Ovary (tissue), 10 donors: ENCODE measurements at places on chromosomes 1 and 21. TPM values are rescaled to one million over a fixed set of nuclear protein-coding genes. Genes with fewer than 3 reads are reported as not detected.

DNA sequence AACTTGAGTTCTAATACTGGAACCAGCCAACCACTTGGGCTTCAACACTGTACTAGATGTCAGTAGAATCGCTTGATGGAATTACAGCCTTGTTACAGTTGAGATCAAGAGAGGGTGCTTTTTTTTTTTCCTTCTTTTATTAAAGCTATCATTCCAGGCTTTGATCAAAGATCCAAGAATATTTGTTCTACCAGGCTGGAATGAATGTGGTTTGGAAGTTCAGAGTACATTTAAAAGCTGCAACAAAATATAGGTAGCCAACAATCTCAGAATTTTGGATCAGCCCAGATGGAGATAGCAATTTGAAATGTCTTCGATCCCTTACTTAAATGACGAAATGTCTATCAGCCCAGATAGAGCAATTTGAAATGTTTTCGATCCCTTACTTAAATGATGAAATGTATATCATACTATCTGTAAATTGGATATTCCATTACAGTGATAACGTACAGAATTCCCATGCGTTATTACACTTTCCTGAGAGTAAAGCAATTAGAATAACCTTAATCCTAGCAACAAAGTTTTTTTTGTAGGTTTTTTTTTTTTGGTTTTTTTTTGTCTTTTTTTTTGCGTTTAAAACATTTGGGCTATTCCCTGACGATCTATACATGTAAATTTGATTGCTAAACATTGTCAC lies 3.6 kb downstream of the ZNF281 start:
- DNase-seq = no peak

DNA sequence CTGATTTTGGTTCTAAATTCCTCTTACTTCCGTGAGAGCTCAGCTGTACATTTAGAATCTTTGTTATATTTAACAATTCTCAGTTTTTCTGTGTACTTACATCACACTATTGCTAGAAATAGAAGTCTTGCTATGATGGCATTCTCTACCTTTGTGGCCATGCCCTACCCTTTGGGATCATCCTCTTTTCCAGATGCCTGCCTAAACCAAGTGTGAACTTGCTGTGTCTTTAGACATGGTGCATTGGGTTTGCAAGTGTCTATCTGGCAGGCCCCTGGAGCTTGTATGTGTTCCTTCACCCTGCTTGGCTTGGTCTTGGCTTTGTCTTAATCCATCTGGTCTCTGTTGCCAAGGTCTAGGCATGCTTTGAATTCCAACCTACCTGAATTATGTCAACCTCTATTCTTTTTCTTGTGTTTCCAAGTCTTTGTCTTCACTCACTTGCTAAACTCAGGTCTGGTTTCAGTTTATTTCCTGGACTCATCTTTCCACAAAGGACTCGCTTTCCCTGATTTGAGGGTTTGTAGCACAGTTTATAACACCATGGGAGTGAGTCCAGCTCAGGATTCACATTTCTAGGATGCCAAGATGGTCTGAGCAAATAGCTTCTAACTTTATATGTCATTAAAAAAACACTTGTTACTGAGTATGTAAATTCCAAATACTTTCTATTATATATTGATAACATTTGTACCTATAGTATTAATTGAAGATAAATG lies 20.6 kb upstream of the APOBEC4 start:
- no peak for DNase-seq

DNA sequence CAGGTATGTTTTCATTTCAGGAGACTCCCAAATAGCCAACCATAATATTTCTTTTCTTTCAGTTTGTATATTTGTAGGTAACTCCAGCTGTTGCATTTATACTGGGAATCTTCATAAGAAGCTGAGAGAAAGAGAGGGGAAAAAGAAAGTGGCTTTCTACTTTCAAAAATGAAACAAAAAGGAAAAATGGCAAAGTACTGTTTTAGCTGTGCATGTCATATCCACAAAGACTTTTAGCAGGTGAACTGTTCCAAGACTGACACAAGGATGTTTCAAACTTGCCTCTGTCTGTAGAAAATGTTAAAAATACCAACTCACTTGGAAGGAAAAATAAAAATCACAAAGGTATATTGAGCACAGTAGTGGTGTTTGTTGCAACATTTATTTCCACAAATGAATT lies 41.9 kb upstream of the CACYBP start:
- no peak for DNase-seq

The C1orf174 gene
- 17.9 TPM for polyA plus RNA-seq

The FMOD gene
- 116 TPM for polyA plus RNA-seq
